Stimulated activated CD8-positive, alpha-beta memory T cell treated with anti-CD3 and anti-CD28 coated beads, Interleukin-4, amount 100 ng/mL, for 1 hour (primary cell): ENCODE measurements at places on chromosomes 6 and 20.

DNA sequence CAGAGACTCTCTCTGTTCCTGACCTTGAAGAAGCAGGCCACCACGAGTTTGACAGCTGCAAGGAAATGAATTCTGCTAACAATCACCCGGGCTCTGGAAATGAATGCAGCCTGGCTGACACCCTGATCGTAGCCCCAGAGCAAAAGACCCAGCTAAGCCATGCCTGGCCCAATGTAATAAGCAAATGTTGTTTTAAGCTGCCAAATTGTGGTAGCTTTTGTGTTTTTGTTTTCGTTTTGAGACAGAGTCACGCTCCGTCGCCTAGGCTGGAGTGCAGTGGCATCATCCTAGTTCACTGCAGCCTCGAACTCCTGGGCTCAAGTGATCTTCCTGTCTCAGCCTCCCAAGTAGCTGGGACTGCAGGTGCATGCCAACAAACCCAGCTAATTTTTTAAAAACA, 3.3 kb upstream of the OXT start:
- DNase-seq = no peak

DNA sequence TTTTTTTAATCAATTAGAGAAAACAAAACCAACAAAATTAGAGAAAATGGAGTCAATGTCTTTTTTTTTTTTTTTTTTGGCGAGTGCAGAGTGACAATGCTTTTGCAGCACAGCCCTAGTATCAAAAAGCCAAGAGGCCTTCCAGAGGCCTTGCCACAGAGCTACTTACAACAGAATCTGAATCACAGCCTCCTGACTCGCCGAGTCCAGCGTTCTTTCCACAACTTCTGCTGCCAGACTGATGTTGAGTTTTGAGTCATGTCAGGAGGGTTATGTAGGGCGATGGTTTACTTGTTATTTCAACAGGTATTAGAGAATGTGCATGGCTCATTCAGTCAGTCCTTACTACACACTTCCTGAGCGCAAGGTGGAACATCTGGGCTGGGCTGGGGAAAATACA, 88.6 kb downstream of the FNDC1 start:
- DNase-seq = no peak

DNA sequence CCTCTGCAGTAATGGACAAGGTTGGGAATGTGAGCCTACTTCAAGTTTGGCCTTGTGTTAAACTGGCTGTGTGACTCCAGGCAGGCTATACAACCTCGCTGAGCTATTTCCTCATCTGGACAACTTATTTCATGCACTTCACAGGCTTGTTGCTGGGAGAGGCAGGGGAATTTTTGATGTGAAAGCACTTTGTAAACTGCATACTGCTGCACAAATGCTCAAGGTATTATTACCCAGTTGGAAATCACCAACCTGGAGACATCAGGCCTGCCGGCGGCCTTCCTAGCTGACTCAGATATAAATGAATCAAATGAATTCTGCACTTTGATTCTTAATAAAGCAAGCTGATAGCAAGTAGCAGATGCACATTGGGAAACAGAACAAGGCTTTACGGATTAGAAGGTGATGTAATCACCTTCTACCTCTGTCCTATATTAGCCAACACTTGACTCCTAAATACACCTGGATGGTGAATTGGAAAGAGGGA, 10.1 kb downstream of the JARID2 start:
- DNase-seq = no peak

GRCh38 chr6:74170118-74170517, 474.1 kb downstream of the CD109 start:
- no peak for DNase-seq

- DNase-seq = no peak
Measured at GRCh38 chr20:37920679-37921322, 17.9 kb downstream of the VSTM2L start.

DNA sequence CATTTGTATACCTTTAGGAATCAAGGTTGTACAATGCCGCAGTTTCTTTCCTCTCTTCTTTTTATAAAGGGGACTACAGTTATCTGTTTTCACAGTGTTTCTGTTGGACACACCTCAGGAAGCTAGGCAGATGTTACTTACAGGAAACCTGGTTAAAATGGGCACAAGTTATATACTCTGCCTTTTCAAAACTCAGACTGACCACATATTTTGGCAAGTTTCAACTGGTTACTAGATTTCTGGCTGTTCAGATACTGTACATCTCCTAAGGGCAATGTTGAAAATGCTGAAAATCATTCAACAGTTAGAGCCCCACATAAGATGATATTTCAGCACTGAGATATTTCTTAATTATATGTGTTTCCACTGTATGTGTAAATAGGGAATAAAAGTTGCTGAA, 92.5 kb upstream of the SLC35B3 start:
- no peak for DNase-seq

GRCh38 chr20:34260208-34260942, 19.2 kb downstream of the ASIP start:
- DNase-seq = no peak

GRCh38 chr20:37189416-37190016, 10.2 kb upstream of the MROH8 start:
- DNase-seq = no peak

- DNase-seq = no peak
Measured at GRCh38 chr20:25197870-25198190, 2.3 kb downstream of the ENTPD6 start.

- no peak for DNase-seq
Measured at GRCh38 chr6:64713175-64713574, 993.9 kb downstream of the EYS start.

GRCh38 chr6:90160013-90160412, 136.6 kb downstream of the BACH2 start:
- DNase-seq = no peak
